ENCODE measurements at places on chromosomes 5 and 9.

DNA sequence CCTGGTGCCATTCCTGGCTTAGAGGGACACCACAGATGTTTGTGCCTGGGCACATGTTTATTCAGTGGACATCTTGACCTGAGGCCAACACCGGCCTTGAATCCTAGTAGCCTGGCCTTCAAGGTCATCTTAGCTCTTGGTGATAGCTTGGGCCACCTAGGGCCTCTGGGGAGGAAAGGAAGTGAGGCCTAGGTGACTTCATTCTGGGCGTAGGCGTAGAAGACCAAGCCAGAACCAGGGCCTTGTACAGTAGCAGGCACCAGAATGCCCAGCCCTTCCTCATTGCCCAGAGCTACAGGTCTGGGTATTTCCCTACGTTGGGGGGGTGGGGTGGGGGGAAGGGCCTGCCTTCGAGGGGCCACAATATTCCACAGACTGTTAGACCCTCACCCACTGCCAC lies 33.8 kb downstream of the WNK2 start:
- no peak for DNase-seq

GRCh38 chr9:94951324-94952135 lies 225.0 kb downstream of the AOPEP start:
- no peak for DNase-seq

DNA sequence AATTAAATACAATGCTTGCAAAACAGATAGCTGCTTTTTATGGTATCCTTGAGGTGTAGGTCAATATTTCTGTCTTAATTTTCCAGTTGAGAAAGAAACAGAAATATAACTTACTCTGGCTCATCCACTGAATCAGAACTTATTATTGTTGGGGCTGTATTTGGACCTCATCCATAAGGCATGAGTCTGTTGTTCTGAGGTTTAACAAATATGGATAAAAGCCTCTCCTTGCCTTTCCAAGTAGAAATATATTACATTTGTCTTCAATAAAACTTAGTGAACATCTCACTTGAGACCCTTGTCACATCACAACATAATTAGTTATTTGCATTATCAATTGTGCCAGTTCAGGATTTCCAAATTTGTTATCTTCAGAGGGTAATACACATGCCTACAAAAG lies 525.8 kb downstream of the AGTPBP1 start:
- peak; percentile 33 for DNase-seq

- peak; percentile 40 for DNase-seq
These were observed 2.7 kb downstream of the RGMB start for GRCh38 chr5:98776066-98776705.

DNA sequence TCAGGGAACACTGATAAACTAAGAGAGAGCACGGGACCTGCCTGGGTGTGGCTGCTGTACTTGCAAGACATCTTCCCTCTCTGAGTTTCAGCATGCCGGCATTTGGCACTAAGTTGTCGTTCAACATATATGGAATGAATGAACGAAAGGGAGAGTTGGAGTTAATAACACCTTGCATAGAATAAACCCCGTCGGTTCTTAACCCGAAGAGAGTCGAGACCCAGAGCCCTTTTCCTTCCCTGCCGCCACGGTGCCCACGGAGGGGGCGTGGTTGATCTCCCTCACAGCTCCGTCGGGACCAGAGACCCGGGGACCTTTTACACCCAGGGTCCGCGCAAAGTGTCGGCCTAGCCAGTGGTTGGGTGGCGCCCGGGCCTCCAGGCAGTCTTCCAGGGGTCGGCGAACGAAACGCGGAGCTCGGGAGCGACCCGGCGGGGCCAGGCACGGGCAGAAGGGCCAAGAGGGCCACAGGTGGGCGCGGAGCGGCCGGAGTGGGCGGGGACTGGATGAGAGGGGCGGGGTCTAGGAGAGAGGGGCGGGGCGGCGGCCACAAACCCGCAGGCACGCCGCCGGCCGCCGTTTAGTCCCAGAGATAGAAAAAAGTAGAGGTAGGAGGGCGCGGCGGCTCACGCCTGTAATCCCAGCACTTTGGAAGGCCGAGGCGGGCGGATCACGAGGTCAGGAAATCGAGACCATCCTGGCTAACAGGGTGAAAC lies 735 bp upstream of the RPL26L1 start:
- peak; percentile 77 for DNase-seq

DNA sequence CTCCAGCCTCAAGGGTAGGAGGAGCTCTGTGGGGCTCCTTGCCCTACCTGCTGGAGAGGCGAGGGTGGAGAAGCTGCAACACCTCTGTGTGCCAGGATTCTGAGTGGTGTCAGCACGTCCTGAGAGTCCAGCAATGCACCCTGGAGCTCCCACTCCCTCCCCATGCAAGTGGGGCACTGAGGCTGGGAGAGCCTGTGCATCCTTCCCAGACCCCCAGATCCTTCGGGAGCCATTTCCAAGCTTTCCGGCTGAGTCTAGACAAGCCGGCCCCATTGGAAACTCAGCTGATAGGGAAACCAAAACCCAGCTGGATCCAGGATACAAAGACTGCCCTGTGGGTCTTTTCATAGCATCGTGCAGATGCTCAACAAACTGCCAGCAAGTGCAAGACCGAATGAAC lies 1.8 kb downstream of the FAM163B start:
- no peak for DNase-seq

- DNase-seq: no peak
These were observed 1644.0 kb downstream of the MAT2B start for GRCh38 chr5:165149431-165149830.

- DNase-seq: no peak
These were observed 28.3 kb downstream of the PRRX2 start for GRCh38 chr9:129693741-129694140.

DNA sequence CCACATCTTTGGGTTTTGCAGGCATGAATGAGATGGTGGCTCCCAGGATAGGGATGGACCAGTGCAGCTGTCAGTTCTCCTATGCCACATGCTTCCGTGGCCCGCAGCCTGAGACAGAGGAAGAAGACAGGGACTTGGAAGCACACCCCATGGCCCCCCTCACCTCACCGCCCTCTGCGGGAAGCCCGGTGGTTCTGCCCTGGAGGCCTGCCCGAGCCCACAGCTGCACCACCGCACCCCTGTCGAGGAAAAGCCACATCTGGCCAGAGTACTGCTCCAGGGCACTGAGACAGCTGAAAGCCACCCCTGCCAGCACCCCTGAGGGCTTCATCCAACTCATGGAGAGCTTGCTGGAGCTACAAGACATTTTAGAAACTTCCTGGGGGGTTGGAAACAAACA lies 7.6 kb upstream of the TRMT10B start:
- peak; percentile 14 for DNase-seq

DNA sequence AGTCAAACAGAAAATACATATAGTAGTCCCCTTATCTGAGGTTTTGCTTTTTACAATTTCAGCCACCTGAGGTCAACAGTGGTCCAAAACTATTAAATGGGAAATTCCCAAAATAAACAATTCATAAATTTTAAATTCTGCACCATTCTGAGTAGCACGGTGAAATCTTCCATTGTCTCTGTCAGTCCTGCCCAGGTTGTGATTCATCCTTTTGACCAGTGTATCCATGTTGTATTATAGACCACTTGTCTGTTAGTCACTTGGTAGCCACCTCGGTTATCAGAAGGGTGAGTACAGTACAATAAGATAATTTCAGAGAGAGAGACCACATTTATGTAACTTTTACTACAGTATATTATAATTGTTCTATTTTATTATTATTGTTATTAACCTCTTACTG lies 2.8 kb downstream of the CCDC152 start:
- DNase-seq: no peak

DNA sequence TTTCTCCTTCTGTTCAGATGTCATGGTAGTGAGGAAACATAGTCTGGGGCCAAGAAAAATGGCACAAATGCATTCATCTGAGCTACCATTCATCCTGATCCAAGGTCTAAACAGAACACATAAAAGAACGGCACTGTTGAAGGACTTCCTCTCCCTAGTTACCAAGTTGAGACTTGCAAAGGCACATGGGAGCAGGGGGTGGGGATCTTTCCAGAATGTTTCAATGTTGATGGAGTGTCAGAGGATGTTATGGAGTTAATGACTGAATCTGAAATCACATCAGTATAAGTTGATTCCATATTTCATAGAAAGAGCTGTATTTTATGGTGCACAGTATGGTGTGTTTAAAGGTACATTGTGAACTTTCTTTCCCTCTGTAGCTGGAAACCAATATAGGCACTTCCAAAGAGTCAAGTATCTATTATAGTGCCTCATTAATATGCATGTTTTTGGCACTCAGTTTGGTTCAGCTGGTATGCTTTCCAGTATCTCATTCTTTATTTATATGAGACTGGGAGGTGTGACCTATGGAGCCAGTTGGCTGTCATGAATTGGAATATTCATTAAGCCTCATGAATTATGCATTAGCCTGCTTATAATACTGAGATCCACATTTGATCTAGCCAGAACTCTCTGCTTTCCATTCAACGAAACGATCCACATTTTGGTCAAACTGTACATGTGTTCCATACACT lies 603.0 kb downstream of the NR2F1-AS1 start:
- DNase-seq: no peak

DNA sequence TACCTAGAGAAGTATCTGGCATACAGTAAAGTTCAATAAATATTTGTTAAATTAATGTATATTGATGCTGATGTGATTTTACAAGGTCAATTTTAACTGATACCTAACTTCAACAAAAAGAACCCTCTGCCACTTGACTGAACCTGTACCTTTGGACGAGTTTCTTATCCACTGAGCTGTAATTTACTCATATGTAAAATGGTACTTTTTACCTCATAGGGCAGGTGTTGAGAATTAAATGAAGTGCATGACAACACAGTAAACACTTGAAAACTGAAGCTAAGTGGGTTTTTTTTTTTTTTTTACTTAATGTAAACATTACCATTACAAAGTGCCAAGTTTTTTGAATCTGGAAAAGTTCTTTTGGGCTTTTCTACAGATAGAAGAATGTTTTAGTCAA lies 15.4 kb downstream of the NIPSNAP3B start:
- no peak for DNase-seq

- DNase-seq: no peak
These were observed 265.4 kb upstream of the NUDT12 start for GRCh38 chr5:103827976-103828375.

GRCh38 chr5:119527351-119527750 lies 75.1 kb downstream of the HSD17B4 start:
- DNase-seq: no peak

DNA sequence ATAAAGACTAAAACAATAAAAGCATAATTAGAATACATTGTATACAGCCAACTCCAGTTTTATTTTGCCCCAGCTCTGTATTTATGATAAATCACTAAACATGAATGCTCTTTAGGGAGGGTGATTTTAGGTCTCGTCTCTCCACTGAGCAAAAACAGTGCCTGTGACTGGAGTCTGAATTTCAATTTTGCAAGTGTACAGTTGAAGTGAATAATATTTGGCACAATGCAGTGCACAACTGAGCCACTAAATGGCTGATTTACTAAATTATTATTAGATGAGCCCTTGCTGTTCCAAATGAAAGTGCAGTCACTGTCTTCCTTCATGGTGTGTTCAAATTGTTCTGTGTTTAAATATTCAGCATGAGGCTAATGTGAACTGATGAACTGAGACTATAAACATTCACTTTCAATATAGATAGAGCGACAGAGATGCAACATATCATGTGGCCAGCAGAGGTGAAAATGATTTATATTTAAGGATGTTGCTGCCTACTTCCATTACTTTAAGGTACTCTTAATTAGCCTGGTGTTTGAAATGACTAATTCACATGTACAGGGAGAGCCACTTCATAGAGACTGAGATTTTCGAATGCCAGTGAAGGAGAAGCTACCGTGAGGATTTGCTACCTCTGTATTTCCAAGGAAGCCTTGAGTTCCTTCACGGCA lies 375.1 kb downstream of the EBF1 start:
- DNase-seq: no peak

GRCh38 chr5:138095100-138095907 lies 11.5 kb downstream of the WNT8A start:
- DNase-seq: no peak

DNA sequence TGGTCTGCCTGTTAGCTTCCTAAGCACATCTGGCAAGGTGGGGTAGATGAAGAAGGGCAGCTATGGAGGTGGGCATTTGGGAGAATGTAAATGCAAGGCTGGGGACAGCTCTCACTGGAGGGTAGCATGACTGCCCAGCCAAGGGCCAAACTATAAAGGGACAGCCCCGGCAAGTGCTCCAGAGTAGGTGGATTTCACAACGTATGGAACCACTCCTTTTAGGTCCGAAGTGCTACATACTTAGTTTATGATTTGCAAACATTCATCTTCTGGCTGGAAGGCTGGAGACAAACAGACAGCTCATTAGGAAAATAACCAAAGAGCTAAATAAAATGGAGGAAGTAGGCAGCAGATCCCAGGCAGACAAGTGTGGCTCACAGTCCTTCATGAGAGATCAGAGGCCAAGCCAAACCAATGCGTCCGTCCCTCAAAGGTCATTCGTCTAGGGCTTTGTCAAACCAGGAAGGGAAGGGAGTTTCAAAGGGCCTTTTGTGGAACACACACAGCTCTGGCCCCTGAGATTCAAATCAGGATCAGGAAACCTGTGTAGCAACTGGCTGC lies 42.5 kb upstream of the GLRX start:
- no peak for DNase-seq

DNA sequence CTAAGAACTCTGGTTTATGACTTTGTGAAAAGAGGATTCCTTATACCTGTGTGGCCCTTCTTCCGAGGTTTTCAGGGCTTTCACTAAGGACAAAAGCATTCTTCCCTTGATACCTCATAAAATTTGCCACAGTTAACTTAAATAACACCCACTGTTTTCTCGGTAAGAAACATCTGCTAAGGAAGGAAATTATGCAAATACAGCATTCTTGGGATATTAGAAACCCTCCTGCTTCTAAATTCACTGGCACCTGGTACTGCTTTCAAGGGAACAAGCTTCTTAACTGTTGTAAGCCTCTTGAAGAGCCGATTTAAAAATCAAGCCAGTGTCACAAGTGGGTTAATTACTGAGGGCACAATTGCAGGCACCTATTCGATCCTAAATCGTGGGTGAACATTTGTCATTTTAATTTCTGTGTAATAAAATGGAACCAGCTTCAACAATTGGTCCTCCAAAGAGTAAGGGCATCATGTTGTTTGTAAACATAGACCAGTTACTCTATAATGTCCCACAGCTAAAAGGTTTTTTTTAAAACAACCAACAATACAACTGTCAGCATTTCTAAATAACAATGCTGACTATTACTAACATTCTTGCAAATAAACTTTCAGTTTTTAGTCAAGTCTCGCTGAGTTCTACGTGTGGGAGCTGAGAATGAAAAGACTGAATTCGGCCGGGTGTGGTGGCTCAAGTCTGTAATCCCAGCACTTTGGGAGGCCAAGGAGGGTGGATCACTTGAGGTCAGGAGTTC lies 26.6 kb downstream of the AK3 start:
- DNase-seq: no peak

GRCh38 chr5:164553851-164554250 lies 1048.4 kb downstream of the MAT2B start:
- DNase-seq: no peak

Data from AG08395 (cell line).